ENCODE measurements at places on chromosomes 13 and 19. TPM values are rescaled to one million over a fixed set of nuclear protein-coding genes. Genes with fewer than 3 reads are reported as not detected.

SHANK1 gene
- total RNA-seq: not detected

ZNF808 gene
- total RNA-seq: 32.4 TPM

ENOX1 gene
- 0.09 TPM for total RNA-seq

KASH5 gene
- total RNA-seq: not detected

IFNL1 gene
- not detected for total RNA-seq

RHPN2 gene
- 4.9 TPM for total RNA-seq

GRIK5 gene
- 0.95 TPM for total RNA-seq

CEBPA gene
- total RNA-seq: 0.34 TPM

DLEU7 gene
- not detected for total RNA-seq

OLFM4 gene
- total RNA-seq: not detected

SULT2A1 gene
- total RNA-seq: not detected

NCCRP1 gene
- not detected for total RNA-seq

TMPRSS9 gene
- total RNA-seq: not detected

SEMA6B gene
- total RNA-seq: not detected

CACNG7 gene
- not detected for total RNA-seq

C19orf38 gene
- 1.3 TPM for total RNA-seq

NMRK2 gene
- not detected for total RNA-seq
